ENCODE measurements at places on chromosomes 6 and 20.

GRCh38 chr6:26383624-26384417 is 913 bp downstream of the BTN2A2 start:
- DNase-seq: no peak

GRCh38 chr20:57451795-57452661 is 60.8 kb downstream of the RBM38 start:
- no peak for DNase-seq

DNA sequence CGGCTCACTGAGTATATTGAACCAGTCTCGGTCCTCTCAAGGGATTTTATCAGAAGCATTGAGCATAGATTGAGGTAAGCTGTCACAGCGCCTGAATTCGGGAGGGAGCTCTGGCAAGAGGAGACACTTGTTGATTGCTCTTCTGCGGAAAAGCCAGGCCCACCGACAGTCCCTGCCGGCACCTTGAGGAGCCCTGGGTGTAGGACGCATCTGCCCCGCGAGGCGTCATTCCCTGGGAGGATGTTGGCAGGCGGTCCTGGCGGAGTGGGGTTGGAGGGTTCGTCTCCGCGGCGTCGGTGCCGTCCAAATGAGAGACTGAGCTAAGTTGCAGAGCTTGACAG is 843 bp downstream of the FBXO9 start:
- no peak for DNase-seq

DNA sequence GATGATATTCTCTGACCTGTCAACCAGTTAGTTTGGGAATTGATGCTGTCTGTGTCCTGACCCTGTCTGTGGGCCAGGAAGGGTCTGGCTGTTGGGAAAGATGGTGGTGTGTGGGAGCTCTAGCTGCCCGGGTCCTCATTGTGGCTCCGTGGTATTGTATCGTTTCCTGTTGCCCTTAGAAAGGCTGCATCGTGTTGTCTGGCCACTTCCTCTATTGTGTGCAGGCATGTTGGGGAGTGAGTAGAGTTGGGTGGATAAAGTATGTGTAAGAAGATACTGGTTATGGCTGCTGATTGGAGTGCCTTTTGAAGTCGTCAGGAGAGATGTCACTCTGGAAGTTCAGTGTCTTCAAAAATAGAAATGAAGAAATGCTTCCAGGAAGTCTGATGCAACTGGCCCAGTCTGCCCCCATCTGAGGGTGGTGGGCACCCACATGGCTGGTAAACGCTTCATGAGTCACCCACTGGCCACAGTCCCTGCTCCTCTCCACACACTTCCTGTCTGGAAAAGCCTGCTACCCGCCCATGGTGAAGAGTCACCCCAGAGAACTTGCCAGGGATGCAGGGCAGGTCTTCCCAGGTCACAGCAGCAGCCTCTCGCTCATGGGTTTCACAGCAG is 27.9 kb downstream of the PPARD start:
- DNase-seq: no peak

DNA sequence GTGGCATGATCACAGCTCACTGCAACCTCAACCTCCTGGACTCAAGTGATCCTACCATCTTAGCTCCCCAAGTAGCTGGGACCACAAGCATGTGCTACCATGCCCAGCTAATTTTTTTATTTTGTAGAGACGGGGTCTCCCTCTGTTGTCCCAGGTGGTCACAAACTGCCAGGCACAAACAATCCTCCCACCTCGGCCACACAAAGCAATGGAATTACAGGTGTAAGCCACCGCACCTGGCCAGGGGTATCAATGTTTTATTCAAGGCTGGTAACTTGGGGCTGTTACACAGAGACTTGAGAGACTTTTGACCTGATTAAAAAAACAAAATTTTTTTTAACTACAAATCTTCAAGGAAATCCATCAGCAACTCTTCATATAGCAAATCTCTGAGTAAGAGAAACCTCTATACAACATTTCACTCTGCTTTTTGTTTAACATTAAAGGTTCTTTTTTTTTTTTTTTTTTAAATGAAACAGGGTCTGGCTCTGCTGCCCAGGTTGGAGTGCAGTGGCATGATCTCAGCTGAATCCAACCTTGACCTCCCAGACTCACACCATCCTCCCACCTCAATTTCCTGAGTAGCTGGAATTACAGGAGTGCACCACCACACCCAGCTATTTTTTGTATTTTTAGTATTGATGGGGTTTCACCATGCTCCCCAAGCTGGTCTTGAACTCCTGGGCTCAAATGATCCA is 5.9 kb downstream of the EIF2S2 start:
- DNase-seq: no peak

DNA sequence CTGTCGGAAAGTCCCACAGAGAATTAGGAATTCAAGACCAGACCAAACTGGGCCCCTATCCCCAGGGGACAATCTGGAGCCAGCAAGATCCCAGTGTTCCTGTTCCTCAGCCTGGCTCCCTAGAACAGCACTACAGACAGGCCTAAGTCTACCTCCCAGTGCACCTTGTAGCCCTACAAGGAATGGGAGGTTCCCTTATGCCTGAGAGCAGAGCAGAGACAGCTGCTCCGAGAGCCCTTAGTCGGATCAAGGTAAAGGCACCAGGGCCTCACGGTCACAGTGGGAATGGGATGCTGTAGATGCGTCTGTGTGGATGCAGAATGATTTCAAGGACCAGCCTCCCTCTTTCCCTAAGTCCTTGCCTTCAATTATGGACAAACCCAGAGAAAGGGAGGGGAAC is 204.5 kb upstream of the STXBP5 start:
- DNase-seq: no peak

DNA sequence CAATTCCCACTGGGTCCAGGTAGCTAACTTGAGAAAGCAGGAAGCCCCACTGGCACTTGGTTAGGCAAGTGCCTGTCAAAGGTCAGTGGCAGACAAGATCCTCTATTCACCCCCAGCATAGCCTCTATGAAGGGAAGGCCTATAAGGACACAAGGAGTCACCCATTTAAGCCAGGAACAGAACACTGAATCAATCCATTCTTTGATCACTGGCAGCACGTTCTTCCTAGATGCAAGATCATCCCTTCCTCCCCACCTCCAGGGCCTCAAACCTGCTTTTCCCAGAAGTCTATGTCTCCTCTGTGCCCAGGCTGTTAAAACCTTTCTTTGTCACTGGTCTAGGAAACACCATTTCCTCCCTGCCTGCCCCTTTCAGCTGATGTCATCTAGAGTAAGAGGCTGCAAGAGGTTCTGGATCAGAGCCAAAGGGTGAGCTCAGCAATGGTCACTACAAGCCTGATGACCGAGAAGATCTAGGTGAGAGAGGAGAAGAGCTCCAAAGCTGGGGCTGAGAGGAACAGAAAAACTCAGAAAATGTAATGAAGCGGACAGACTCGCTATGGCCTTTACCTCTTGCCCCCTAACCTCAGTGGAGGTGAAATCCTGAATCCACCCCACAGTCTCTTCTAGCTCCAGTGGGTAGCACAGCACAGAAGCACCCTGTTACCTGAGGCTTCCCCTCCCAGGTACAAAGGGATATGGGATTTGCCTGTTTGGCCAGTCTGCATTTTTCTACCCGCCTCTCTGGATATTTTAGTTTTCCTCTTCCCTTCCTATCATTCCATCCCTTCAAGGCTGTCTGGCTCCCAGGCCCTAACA is 1.8 kb downstream of the GTPBP2 start:
- DNase-seq: no peak

DNA sequence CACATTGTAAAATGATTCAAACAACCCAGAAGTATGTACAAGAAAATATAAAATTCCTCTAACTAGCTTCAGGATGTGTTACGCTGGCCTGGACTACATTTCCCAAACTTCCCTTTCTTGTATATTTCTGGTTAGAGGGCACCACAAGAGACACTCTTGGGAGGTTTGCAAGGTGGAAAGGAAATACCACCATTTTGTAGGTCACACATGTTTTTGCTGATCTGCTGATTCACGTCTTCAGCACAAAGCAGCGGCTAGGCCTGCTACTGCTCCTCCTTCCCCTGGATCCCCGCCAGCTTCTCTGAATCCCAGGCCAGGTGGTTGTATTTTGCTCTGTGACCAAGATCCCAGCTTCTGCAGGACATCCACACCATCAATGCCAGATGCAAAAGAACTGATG is 104.2 kb downstream of the AGPAT4 start:
- no peak for DNase-seq

- DNase-seq: no peak
These were observed 1.1 kb downstream of the FBXO30 start for GRCh38 chr6:145813285-145814034.

- DNase-seq: no peak
These were observed 85.2 kb upstream of the PHACTR3 start for GRCh38 chr20:59518881-59519706.

DNA sequence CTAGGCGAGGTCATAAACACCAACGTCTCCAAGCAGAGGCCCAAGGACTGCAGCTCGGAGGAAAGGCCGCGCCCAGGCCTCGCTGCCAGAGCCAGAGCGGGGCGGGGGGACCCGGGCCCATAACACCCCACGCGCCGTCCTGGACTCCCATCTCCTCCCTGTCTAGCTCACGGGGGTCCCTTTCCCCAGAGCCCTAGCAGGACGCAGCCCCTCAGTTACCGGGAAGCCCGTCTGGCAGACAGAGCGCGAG is 44.9 kb downstream of the MDFI start:
- DNase-seq: no peak

DNA sequence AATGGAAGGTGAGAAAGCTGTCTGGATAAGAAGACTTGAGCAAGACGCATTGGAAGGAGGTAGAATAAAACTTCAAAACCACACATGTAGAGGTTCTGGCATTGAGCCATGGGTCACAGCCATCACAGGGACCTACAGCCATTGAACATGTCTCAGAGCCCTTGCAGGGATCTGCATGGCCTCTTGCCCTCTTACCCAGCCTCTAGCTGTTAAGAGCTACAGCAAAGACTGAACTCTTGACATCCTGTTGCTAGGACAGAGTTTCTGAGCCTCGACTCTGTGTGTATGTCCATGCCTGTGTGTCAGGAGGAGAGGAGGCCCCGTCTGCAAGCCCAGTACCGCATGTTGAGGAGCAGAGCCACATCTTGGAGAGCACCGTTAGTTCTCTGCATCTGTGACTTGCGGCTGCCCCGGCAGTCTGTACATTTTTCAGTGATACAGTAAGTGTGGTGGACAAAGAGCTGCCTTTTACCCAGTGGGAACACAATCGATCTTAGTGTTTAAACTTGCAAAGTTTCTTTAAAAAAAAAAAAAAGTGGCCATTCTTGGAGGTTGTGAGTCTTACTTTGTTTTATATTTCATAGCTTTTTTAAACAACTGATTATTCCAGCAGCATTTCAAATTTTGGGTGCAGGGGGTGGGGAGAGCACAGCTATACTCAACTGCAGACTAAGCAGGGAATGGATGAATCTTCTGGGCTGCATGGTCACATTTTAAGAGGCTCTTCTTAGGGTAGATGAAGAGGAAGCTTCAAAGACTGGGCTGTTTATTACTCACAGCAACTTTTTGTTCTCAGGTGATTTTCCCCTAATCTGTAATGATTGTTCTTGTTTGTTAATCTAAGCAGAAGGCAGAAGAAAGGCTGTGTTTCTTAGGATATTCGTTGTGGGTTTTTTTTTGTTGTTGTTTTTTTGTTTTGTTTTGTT is 88.5 kb downstream of the TBC1D7 start:
- DNase-seq: no peak

DNA sequence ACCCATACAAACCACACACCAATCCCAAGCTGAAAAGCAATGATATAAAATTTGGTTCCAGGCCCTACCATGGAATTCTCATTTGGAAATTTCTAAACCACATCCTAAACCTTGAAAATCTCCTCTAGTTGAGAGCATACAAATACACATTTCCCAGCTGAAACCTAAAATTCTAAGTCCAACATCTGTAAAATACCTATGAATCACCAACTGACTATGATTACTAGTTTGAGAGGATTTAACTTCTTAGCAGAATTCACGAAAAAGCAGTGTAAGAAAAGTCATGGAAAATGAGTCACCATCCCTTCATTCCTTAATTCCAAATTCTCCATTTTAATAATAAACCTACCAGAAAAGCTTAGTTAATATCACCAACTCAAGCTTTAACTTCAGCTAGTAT is 15.4 kb downstream of the RANBP9 start:
- DNase-seq: no peak

DNA sequence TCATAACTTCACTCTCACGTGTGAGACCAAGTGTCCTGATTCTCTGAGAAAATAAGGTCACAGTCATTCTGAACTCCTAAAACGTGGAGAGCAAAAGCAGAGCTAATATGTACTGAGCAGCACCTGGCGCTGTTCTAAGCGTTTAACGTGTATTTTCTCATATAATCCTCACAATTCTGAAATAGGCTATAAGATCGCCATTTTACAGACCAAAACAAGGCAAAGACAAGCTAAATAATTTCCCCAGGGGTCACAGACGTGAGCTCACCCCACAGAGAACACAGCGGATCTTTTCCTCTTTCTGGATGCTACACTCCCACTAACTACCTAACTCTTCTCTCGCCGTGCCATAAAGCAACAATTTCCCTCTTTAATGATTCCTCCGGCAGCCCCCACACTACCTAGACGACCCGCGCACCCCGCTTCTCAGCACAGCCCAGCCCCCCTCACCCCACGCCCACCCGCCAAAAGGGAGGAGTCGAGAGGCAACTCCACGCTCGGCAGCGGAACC is 636 bp downstream of the SUPT3H start:
- DNase-seq: peak; percentile 72

GRCh38 chr6:139313784-139314545 is 22.2 kb upstream of the TXLNB start:
- no peak for DNase-seq

DNA sequence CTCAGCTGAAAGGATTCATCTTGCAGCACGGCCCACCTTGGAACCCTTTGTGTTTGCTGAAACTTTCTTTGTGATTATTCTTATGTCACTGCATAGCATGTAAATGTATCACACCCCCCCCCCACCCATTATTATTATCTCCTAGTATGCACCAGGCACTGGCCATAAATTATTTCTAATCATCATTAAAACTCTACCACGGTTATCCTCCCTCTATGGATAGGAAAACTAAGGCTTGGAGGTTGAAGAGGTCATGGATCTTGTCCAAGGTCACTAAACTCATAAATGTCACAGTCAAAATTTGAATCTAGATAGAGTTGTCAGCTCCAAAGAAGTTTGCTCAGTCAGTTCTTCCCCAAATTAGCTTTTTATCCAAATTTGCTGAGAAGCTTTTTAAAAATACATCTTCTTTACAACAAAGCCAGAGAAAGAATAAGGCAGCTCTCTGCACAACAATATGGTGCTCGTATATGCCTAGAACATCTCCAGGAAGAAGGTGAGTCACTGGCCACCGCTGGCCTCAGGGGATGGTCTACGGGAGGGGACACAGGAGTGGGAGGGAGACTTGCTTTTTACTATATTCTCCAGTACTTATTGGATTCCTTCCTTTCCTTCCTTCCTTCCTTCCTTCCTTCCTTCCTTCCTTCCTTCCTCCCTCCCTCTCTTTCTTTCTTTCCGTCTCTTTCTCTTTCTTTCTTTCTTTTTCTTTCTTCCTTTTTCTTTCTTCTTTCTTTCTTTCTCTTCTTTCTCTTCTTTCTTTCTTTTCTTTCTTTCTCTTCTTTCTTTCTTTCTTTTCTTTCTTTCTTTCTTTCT is 134.5 kb downstream of the VEGFA start:
- no peak for DNase-seq

- DNase-seq: no peak
These were observed 69.8 kb upstream of the LYRM2 start for GRCh38 chr6:89708316-89708715.

DNA sequence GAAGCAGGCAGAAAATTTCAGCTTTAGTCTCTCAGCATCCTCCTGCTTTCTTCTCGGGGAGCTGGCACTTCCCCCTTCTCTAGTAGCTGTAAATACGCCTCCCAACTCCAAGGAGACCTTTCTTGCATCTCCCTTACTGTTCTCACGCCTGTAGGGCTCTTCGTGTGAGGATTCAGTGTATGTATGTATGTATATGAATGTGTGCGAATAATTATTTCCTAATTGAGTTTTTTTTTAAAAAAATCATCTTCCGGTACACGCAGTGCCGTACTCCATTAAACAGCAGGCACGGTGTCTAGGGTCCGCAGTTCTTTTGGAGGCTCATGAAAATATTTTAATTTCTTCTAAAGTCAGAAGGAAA is 85.4 kb downstream of the HFE start:
- DNase-seq: no peak
